ENCODE measurements at places on chromosomes 3 and 15.

- no peak for DNase-seq
Observed at GRCh38 chr3:33057320-33058298, 39.3 kb downstream of the GLB1 start.

- no peak for DNase-seq
Observed at GRCh38 chr3:111246967-111247760, 175.5 kb downstream of the NECTIN3 start.

GRCh38 chr3:170423001-170423615 is 4.4 kb downstream of the CLDN11 start:
- DNase-seq = no peak

- DNase-seq = no peak
Observed at GRCh38 chr15:91109885-91110284, 9.8 kb downstream of the SV2B start.

DNA sequence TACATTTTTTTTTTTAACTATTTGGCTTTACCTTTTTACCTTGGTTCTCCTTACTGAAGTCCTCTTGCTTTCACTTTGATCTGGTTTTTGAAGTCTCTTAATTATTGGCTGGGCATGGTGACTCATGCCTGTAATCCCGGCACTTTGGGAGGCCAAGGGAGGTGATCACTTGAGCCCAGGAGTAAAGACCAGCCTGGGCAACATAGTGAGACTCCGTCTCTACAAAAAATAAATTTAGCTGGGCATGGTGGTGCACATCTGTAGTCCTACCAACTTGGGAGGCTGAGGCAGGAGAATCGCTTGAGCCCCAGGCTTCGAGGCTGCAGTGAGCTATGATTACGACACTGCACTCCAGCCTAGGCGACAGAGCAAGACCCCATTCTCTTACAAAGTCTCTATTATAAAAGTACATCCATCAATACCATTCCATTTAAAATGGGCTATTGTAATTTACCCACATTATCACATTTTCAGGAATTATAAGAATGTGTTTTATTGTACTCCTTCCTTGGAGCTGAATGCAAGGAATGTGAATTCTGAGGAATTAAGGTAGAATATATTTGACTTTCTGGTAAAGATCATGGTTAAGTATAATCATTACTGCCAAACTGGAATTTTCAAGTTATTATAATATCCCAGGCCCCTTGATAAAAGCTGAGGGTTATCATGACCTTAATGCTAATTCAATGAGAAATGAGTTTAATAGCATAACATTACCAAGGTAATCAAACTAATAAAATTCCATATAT is 49.0 kb downstream of the MSL2 start:
- no peak for DNase-seq

DNA sequence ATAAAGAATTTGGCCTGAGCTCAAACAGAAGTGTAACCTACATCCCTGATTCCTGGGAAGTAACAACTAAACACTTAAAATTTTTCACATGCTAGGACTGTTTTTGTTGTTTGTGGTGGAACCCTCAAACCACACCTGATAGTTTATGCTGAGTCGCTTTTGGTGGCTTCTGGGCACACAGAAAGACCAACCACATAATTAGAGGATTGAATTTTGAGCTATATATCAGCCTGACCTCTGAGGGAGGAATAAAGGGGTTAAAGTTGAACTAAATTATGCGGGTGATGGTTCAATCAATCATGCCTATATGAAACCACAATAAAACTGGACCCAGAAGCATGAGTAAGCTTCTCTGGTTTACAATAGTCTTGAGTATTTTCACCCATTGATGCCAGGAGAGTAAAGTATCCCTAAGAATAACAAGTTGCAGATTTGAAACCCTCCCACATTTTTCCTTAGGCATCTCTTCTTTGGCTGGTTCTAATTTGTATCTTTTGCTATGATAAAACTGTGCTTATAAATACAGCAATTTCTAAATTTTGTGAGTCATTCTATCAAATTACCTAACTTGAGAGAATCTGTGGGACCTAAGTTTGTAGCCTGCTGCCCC is 1304.5 kb upstream of the GBE1 start:
- no peak for DNase-seq

- DNase-seq = no peak
Observed at GRCh38 chr15:80507131-80507530, 102.9 kb downstream of the ARNT2 start.

- DNase-seq = no peak
Observed at GRCh38 chr3:160941885-160942494, 163.2 kb downstream of the B3GALNT1 start.

GRCh38 chr3:23877329-23877980 is 39.3 kb downstream of the NKIRAS1 start:
- DNase-seq = no peak

GRCh38 chr3:122941228-122942206 is 86.0 kb downstream of the SEMA5B start:
- no peak for DNase-seq

DNA sequence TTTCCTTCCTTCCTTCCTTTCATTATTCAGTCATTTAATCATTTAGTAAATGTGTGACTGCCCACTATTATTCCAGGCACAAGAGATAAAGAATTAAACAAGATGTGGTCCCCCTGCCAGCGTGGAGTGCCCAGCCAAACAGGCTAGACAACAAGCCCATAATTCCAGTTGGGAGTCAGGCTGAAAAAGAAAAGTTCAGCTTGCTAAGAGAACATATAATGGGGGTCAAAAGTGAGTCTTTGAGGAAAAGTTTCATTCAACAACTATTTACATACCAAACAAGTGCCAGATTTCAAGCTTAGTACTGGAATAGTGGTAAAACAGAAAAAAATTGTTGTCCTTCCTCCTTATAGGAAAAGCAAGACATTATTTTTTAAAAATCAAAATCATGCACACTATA is 523.7 kb downstream of the TAFA4 start:
- no peak for DNase-seq

DNA sequence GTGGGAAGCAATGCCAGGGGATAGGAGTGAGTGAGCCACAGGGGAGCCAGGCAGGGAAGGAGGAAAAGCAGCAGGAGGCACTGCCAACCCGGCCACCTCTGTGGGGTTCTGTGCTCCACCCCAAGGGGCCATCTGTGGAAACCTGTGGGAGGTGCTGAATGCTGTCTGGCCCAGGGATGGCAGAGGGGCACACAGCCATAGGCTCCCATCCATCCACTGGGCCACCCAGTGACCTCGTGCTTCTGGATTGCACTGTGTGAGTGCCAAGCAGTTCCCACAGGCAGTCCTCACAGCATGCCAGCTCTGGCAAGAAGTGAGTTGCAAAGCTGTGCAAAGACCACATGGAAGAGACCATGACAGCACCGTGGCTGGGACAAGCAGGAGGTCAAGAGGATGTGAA is 27.5 kb downstream of the DNAJB8 start:
- DNase-seq = no peak

DNA sequence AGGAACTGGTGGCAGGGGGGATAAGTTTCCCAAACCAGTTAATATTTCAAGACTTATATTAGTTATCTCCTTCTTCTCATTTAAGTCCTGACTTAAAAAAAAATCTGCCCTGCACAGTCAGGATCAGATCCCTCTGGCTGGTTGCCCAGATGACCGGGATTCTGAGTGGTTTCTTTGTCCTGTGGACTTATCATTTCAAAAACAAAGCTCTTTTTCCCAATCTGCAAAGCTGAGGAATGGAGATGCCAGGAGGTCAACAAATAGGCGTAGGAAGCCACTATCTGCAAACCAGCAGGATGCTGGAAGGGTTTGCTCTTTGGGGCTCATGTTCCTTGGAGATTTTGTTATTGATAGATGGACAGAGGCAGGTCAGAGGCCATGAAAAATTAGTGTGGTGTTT is 5.8 kb downstream of the C3orf20 start:
- no peak for DNase-seq

- no peak for DNase-seq
Observed at GRCh38 chr3:52136513-52136912, 17.7 kb downstream of the POC1A start.

DNA sequence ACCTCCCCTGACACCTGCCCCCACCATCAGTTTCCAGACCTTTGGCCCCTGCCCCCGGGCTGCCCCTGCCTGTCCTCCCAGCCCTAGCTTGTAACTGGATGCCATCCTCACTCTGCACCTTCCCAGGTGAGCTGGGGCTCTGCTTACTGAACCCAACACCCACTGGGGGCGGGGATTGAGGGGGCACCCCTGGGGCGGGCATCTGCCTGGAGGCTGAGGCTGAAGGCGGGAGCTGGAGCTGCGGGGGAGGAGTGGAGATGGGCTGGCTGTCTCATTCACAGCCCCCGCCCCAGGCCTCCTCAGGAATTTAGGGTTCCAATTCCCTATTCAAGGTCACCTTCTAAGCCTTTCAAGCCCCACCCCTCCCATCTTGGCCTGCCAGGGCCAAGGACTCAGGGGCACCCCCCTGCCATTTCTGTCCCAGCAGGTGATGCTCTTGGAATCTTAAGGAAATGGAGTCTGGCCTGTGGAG is 17.7 kb downstream of the PIF1 start:
- DNase-seq = no peak

DNA sequence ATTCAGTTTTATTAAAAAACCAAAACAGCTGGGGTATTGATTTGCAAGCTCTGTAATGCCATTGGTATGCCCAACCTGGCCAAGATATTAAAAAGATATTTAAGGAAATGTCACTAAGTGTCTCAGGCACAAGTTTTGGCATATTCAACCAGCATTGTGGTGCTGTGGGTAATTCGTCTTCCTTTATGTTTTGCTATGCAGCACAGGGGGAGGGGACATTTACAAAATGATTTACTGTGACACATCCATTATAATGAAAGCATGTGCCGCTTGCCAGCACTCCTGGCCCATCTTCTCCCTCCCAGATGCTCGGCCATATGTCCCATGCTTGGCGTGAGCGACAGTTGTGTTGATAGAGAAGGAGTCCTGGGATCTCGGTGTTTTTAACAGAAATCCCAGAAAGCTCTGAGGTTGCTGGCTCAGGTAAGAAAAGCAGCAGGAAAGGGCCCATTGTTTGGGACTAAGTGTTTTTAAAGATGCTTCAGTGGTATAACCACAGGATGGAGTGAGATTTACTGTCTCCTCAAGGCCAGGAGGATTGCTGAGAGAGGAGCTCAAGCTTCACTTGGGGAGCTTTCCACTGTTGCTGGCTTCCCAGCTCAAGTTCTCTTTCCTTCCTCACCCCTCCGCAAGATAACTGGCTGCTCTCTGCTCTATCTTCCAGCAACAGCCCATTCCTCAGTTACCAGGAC is 158.2 kb upstream of the TSC22D2 start:
- no peak for DNase-seq

DNA sequence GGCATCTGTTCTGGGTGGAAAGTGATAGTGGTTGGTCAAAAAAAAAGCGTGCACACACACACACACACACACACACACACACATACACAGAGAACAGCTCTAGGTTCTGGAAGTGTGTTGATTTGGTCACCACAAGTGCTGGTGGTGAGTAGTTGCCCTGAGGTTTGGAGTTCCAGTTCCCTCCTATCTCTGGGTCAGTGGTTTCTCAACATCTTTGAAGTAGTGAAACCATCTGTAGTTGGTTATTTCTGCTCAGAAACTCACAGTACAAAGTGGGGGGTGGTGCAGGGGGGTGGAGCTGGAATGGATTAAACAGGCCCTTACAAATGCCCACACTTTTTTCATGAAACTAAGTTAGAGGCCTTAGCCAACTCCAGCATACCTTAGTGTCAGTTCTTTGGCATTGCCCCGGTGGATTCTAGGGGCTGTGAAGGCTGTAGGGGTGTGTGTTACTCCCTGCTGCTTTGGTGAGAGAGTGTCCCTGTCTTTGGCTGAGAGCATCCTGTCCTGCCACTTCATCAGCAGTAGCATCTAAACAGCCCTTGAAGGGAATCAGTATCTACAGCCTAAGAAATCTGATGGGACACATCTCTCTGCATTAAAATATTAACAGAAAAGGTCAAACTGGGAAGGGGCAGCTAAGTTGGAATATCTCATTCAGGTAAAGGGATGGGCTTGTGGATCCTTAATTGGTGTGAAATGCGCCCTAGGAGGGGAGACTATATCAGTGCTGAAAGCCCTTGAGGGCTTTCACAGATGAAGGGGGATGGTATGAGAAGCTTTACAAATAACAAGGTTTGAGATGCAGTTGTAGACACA is 20.6 kb downstream of the SMAD3 start:
- no peak for DNase-seq

DNA sequence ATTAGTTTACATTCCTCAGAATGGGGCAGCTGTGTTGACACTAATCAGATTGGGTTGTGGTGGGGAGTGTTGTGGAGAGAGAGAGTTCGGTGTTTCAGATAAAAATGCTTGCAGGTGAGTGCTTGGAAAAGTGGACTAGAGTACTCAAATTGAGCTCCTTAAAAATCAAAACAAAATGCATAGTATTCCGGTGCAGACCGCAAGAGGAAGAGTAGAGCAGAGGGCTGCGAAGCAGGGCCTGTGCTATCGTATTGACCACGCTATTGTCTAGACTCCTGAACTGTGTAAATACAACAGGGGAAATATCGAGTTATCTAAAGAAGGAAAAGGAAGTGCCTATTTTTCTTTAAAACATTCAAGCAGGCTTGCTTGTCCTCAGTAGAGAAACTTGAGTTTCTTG is 159.5 kb downstream of the TP63 start:
- DNase-seq = no peak

DNA sequence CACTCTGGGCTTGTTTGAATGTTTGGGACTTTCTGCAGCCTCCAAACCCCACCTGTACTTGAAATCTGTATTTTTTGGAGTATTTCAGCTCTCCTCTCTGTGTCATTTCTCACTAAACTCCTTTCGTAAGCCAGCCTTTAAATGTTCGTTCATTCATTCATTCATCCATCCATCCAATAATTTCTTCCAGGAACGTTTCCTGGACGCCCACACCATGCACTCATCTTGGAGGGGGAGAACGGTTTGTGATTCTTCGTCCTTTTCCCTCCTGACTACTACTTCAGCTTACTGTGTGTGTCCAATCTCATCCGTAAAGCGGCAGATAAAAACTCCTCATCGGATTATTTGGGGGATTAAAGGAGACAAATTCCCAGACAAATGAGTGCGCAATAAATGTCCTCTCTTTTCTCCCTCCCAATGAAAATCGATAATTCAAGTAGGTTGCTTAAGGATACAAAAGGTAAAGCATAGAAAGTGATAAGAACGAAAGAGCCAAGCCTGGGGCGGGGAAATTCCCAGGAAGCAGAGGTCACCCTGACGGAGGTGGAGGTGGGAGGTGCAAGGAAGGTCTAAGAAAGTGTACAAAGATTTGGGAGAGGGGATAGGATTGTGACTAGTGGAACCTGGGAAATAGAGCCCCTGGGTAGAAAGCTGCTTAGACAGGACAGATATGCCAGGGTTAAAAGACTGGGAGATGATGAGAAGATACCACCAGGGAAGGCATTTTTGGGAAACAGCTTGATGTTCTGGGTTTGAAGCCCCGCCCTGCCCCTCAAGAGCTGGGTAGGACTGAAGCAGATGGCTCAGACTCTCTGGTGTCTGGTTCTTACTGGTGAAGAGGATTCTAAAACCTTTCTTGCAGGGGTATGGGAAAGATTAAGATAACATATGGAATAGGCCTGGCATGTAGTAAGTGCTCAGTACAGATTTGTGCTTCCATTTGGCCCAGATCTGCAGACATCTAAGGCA is 896 bp upstream of the KLHL25 start:
- DNase-seq = no peak

DNA sequence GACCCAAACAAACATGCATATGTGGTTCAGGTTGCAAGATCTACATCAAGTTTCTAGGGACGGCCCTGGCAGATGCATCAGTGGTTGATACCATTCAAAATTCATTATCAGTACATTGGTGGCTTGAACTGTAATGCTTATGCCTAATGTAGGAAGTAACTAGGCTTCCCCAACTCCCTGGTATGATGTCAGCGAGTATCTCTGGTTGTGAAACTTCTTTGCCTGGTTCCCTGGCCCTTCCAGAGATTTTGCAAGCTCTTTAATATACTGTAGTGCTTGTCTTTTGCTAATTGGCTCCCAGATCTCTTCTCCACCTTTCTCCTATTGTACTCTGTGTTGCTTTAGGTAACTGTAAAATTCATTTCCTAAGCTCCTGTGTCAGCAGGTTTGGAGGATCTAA is 114.8 kb upstream of the RARB start:
- no peak for DNase-seq

Data from GDM1 (cell line).